ENCODE measurements at places on chromosomes 4 and X.

GRCh38 chr4:39118034-39118658 is 56.1 kb downstream of the KLHL5 start:
- no peak for DNase-seq

GRCh38 chrX:146921204-146921603 is 106.7 kb upstream of the CXorf51A start:
- DNase-seq: no peak

DNA sequence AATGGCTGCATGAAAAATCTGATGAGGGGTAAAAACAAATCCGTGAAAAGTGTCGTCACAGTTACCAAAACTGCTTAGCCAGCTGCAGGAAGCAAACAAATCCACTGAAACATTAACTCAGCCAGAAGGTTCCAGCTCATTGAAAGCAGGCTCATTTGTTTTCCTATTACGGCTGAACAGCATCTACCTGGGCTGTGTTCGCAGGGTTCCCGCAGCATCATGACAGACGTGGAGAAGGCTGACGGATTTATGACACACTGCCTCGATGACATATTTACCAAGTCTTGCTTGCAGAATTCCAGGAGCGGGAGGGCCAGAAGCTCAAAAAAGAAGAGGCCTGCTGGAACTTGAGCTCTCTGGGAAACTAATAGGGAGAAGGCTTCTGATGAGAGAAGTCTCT is 781.1 kb downstream of the RAB28 start:
- no peak for DNase-seq

DNA sequence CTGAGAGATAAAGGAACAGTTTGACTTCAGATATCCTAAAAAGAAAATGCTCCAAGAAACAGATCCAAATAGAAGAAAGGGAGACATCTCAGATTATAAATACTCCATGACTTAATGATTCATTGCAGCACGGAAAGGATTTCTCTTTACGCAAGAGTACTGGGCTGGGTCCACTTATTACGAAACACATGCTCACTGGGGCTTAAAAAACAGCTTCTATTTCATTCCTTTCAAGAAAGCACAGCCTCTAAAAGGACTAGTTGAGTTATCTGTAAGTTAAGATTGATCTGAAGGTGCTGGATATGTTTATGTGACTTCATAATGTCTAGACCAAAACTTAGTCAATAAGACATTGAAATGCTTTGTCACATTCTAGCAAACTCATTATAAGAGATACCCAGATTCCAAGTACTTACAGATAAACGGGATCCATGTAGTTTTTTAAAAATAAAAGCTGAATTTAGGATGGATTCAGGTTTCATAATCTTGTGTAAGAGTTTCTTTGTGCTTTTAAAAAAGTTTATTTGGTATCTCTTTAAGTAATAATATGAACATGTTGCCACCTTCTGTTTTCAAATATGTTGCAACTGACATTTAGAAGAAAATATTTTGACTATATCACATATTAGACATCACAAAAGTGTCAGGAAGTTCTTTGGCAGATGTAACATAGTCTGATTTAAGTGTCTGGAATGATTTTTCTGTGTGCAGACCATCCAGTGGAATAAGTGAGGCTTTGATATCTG is 109.5 kb upstream of the MYOZ2 start:
- no peak for DNase-seq

DNA sequence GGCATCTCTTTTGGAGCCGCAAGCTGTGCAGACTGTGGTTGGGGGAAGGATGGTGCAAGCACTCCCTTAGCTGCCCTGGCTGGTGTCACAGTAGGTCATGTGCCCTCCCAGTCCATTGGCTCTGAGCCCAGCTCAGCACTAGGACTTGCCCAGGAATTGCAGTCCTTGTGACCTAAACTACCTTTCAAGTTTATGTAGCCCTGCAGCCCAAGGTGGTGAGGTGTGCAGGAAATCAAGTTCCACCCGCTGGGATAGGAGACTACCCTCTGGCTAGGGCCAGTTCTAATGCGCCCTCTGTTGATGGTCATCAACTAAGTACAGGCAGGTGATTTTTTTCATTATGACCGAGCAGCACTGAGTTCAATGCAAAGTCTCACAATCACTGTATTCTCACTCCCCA is 335.2 kb downstream of the UBE2NL start:
- no peak for DNase-seq

- no peak for DNase-seq
Observed at GRCh38 chr4:27908356-27908755, 1047.7 kb downstream of the STIM2 start.

GRCh38 chr4:151359576-151359975 is 34.2 kb upstream of the SH3D19 start:
- DNase-seq: no peak

GRCh38 chr4:7347981-7348380 is 86.7 kb downstream of the PSAPL1 start:
- no peak for DNase-seq

GRCh38 chr4:36237366-36238313 is 6.7 kb downstream of the ARAP2 start:
- DNase-seq: no peak

- no peak for DNase-seq
Observed at GRCh38 chr4:9904976-9905587, 116.2 kb downstream of the SLC2A9 start.

- DNase-seq: no peak
Observed at GRCh38 chrX:41837270-41837944, 85.9 kb downstream of the CASK start.

DNA sequence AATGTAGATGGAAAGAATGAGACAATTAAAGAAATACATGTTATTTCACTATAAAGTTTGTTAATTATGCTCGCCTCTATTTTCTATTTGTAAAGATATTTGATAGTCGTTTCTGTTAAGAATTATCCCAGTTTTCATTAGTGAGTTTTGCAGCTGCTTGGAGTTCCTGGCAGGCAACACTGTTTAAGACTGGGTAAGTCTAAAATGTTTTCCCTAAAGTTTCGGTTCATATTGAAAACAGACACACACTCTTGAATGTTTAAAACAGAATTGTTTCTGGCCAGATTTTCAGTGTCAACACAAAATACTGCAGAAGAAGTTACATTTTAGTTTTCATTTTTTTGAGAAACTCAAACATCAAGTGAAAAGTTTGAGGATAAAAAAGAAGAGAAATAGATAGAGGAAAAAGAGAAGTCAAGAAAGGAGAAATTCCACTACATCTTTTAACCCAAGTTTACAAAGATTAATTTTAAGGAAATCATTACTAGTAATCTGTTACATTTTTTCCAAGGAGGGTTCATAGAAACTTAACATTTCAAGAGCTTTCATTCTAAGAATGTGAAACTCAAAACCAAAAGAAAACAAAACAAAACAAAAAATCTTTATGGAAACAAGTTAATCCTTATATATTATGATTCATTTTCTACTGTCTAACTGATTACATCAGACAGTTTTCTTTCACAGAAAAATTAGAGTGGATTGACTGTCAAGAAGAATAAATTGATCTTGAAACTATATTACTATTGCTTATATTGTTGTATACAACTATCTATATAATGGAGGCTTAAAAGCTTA is 305.5 kb downstream of the FAT4 start:
- DNase-seq: no peak

- no peak for DNase-seq
Observed at GRCh38 chr4:185730387-185730786, 81.6 kb downstream of the SORBS2 start.

DNA sequence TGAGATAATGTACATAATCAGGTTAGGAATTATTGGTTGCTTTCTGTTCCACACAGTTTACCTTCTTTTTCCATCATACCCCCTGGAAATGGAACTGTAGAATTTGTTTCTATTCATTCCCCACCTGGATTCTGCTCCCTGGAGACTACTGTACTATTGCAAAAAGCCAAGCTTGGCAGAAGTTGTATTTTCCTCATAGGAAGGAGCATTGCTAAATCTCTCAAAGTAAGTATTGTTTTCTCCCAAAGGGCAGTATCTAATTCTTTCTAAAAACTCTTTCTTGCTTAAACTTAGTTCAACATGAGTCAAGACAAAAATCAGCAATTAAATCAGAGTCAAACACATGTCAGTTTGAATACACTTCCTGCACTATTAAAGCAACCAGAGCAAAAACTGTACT is 136.2 kb downstream of the CDS1 start:
- DNase-seq: no peak

DNA sequence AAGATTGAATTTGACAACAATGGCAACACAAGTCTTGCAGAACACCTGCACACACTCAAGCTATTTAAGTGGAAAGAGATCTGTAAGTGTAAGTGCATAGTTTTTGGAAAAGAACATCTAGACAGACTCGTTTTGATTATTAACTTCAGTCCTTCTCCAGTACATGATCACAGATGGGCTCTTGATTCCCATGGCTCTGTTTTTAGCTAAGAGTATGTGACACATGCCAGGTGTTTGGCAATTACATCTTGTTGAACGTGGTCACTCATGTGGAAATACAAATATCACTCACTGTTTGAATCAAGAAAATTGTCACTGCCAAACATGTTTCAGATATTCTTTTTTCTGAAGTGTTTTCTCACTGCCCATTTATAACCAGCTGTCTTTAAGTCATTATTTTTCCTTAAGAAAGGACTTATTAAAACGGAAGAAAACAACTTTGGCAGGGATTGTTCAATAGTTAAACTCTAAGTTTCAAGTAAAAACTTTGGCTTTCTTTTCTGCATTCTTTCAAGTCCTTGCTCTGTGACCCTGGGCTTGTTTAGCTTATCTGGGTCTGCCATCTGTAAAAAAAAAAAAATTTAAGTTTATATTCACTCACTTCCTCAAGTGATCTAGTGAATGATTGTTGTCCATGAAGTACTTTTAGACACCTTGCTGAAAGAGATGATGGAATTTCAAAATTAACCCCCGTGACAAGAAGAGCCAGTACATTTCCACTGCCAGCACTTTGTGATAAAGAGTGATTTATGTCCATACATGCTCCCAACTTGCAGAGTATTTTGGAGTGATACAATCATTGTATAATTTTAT is 125.4 kb downstream of the ATXN3L start:
- DNase-seq: no peak

- DNase-seq: no peak
Observed at GRCh38 chrX:130179579-130180215, 7.9 kb downstream of the RAB33A start.

- DNase-seq: no peak
Observed at GRCh38 chrX:15350329-15350996, 15.1 kb upstream of the PIGA start.

GRCh38 chr4:140071806-140072205 is 82.2 kb downstream of the MAML3 start:
- DNase-seq: peak; percentile 32

- no peak for DNase-seq
Observed at GRCh38 chr4:110614173-110614963, 8.5 kb downstream of the PITX2 start.

- no peak for DNase-seq
Observed at GRCh38 chr4:138611721-138612120, 369.6 kb upstream of the SLC7A11 start.

- no peak for DNase-seq
Observed at GRCh38 chr4:11503166-11503565, 74.5 kb upstream of the HS3ST1 start.

GRCh38 chr4:158395343-158395742 is 126.3 kb upstream of the RXFP1 start:
- no peak for DNase-seq

- DNase-seq: no peak
Observed at GRCh38 chr4:83115000-83115399, 471 bp upstream of the PLAC8 start.

GRCh38 chr4:87679449-87680169 is 29.5 kb downstream of the DMP1 start:
- no peak for DNase-seq

DNA sequence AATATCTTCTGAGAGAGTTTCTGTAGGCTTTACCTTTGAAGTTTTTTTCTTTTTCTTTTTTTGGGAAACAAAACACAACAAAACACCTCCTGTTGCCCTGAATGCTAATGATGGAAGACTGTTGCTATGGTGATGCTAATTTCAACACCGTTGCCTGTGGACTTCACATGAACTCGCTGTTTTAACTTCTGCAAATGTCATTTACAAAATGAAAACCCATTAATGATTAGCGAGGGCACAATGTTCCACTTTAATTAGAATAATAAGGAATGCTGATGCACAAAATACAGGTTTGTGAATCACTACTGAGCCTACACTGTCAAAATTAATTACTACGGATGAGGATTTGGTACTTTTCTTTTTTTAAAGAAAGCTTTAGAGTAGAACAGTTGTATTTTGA is 227.1 kb upstream of the FTHL17 start:
- no peak for DNase-seq

GRCh38 chr4:47746122-47746521 is 91.7 kb downstream of the CORIN start:
- DNase-seq: no peak

DNA sequence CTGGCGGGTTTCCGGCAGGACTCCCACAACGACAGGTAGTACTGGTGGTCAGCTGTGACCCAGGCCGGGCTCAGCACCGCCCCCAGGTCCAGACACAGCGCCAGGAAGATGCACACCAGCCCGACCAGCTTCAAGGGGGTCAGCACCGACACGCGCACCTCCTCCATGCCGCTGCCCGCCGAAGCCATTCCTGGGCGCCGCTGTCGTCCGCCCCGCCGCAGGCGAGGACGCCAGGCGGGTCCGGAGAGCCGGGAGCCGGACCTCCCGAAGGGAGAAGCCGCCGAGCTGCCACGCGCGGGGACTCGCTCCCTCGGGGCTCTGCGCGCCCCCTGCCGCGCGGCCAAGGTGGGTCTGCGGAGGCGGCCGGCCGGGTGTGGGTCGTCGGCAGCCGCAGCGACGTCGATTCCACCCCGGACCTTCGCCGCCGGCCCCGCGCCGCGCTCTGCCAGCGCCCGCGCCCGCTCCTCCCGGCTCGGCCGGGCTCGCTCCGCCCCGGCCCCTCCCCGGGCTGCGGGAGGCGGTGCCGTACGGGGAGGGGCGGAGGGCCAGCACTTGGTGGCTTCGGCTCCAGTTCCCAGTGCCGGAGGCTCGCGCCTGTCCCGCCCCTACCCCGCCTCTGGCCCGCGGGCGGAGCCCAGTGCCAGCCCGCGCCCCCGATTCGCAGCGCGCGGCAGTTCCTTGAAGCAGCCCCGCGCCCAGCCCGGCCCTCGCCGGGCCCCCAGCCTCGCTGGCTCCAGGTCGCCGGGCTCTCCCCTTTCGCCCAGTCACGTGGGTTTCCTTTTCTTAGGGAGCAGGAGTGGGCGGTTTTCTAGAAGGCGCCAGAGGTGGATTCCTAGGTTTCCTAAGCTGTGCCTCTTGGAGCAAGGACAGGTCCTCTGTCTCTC is at the start of gene TMEM47:
TMEM47 (minus strand) TSS at position 444 of the 884 bp plus-strand sequence; CDS start at position 188, 256 bp downstream.
- no peak for DNase-seq

DNA sequence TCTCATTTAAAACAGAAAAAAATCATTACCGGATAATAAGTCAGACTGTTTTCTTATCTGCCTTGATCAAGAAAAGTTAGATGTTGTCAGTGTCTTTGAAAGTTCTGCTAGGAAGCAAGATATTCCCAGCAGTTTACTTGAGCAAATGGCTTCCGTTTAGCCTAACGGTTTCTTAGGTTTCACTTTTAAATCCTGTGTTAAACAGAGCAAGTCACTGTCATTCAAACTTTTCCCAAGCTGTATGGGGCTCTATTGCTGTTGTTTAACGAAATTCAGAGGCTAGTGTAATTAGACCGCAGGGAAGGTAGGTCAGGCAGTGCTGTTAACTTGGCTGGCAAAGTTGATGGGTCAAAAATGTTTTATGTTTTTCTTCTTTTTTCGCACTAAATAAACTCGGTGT is 80.3 kb upstream of the NEIL3 start:
- DNase-seq: no peak
